Chondrocyte (in vitro differentiated cells): ENCODE measurements at places on chromosomes 11 and 22.

GRCh38 chr22:29043906-29044575 lies 17.6 kb downstream of the C22orf31 start:
- no peak for DNase-seq

- DNase-seq = no peak
These were observed 595.3 kb upstream of the CCDC90B start for GRCh38 chr11:83881428-83881827.

GRCh38 chr22:28743852-28744251 lies 2.0 kb downstream of the HSCB start:
- no peak for DNase-seq

- no peak for DNase-seq
These were observed 212.3 kb upstream of the ZBED5 start for GRCh38 chr11:11069841-11070835.

DNA sequence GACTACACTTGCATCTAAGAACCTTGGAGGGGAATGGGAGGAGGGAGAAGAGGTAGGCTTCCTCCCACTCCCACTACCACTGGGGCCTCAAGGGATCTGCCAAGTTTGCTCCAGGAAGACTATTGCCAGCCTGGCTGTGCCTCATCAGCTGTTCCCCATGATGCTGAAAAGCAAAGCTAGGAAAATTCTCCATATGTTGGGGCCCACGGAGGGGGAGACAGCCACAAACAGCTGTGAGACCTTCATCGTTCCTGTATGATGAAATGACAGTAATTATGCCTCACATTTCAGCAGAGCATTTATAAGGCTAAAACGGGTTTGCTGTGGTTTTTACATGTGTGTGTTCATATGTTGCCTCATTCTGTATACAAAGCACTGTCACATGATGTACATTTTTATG lies 6.7 kb downstream of the DSCAML1 start:
- DNase-seq = no peak

GRCh38 chr11:81802591-81802990 lies 931.1 kb downstream of the FAM181B start:
- no peak for DNase-seq

GRCh38 chr11:46240861-46241260 lies 36.6 kb upstream of the CREB3L1 start:
- DNase-seq = no peak

GRCh38 chr11:18135308-18135707 lies 2.9 kb downstream of the MRGPRX3 start:
- no peak for DNase-seq
